ENCODE measurements at places on chromosomes 6 and 20. TPM values are rescaled to one million over a fixed set of nuclear protein-coding genes. Genes with fewer than 3 reads are reported as not detected.

DNA sequence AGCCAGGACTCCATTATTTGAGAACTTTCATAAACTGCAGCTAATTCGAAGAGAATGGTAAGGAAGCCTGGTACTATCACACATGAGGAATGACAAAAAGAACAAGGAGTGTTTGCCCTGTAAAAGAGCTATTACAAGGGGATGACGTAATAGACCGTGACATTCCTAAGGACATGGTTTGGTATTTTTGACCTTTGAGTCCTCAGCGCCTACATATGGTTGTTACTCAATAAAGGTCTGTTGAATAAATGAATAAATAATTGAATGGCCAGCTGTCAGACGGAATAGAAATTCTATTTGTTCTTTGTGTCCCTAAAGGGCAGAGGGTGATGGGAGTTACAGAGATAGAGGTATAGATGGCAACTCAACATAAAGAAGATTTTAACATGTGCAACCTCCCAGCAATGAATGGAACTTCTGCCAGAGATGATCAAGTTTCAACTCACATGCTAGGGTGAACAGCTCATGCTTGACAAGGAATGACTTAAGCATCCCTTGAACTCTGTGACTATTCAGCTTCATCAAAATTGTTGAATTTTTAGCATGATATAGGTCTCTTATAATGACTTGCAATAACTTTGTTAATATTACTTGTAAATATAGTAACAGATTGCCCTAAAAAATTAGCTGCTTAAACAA is 115.4 kb downstream of the TENT5A start:
- H3K36me3 ChIP-seq: no peaks in the 10 kb centered on the region
- H3K27ac ChIP-seq: no peak overlapping the region
- no peaks in the 10 kb centered on the region for H3K4me1 ChIP-seq
- H3K27me3 ChIP-seq: no peaks in the 10 kb centered on the region

- H3K36me3 ChIP-seq: no peaks in the 10 kb centered on the region
- H3K27me3 ChIP-seq: no peaks in the 10 kb centered on the region
- peak overlapping the region; percentile 4 for H3K4me3 ChIP-seq
- H3K27ac ChIP-seq: peak overlapping the region; percentile 84
- peaks cover 19% of the 10 kb centered on the region for H3K4me1 ChIP-seq
Measured at GRCh38 chr6:11769811-11770545, 8.6 kb downstream of the ADTRP start.

GRCh38 chr20:18983796-18984195 is 170.2 kb downstream of the SCP2D1 start:
- H3K4me3 ChIP-seq: no peak overlapping the region
- no peaks in the 10 kb centered on the region for H3K27me3 ChIP-seq
- no peak for DNase-seq
- peaks cover 9% of the 10 kb centered on the region for H3K4me1 ChIP-seq

DNA sequence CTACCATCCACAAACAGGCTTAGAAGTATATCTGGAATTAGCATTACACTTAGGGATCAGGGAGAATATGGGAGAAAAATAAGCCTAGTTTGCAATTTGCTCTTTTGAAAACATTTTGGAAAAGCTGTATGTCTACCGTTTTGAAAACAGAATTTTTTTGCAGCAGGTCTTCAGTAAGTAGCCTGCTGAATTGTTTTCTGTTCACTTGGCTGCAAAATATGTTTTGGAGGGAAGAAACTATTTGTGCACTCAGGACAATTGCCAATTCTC is 39.6 kb downstream of the ILRUN start:
- DNase-seq: no peak
- H3K4me3 ChIP-seq: peak overlapping the region; percentile 60
- peaks cover 39% of the 10 kb centered on the region for H3K4me1 ChIP-seq

- no peak for DNase-seq
- no peaks in the 10 kb centered on the region for H3K36me3 ChIP-seq
- no peak overlapping the region for H3K27ac ChIP-seq
- H3K4me3 ChIP-seq: no peak overlapping the region
- H3K27me3 ChIP-seq: no peaks in the 10 kb centered on the region
Measured at GRCh38 chr6:42471142-42471541, 19.4 kb upstream of the TRERF1 start.

Gene ECT2L
- total RNA-seq: 0.17 TPM

GRCh38 chr6:56370127-56370540 is 122.8 kb upstream of the COL21A1 start:
- H3K27me3 ChIP-seq: no peaks in the 10 kb centered on the region
- H3K4me3 ChIP-seq: no peak overlapping the region
- DNase-seq: no peak

Gene SCGN
- total RNA-seq: 2.7 TPM

DNA sequence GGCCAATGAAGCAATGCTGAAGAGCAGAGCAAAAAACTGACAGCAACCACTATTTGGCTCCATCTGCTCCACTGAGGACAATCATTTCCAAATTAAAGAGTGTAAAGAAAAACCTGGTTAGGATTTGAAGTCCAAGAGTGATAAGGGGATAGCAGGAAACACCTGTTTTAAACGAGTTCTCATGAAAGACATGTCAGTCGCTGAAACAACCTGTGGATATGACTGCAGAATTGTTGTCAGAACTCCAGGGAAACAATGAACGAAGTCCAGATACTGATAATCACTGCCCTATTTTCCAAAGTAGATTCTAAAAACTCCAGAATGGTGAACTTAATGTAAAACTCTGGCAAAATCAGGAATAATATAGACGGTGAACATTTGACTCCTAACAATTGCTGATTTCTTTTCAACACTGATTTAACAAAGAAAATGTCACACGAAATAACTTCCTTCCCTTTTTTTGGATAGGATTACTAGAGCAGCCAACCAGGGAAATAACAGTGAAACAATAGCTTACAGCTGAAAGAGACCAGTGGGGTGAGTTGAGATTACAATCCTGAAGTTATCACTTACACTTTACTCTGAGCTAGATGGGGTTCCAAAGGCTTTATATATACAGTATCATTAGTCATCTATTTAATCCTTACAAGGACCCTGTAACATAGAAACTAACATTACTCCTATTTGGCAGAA is 83.7 kb downstream of the ELOVL5 start:
- DNase-seq: no peak
- H3K27ac ChIP-seq: no peak overlapping the region
- H3K4me1 ChIP-seq: peaks cover 5% of the 10 kb centered on the region
- H3K36me3 ChIP-seq: peaks cover 70% of the 10 kb centered on the region

Gene SEL1L2
- not detected for total RNA-seq

DNA sequence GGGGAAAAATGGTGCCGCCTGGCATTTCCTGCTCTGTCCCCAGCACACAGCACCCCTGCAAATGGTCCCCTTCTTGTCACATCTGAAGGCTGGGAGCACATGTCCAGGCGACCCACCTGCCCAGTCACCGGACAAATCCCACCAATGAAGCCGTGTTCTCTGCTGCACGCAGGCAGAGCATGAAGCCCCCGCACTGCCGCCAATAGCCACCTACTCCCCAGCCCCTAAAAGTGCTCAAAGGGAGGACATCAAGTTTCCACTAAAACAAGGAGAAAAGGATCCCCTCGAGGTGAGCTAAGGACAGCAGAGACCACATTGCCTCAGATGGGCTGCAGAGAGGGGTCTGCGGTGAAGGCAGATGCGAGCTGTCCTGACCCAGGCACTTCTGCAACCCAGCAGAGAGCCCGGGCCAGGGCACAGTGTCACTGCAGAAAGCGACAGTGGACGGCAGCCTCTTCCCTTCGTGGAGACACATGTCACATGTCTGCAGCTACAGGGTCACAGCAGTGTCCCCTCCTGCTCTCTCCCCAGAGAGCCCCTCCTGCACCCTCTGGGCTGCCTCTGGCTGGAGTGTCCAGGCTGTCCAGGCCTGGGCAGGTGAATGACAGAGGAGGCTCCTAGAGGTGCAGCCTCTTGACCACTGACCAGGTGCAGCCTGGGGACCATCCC is 221.5 kb downstream of the PREX1 start:
- no peaks in the 10 kb centered on the region for H3K36me3 ChIP-seq
- no peak overlapping the region for H3K27ac ChIP-seq
- no peak overlapping the region for H3K4me3 ChIP-seq
- H3K27me3 ChIP-seq: no peaks in the 10 kb centered on the region

DNA sequence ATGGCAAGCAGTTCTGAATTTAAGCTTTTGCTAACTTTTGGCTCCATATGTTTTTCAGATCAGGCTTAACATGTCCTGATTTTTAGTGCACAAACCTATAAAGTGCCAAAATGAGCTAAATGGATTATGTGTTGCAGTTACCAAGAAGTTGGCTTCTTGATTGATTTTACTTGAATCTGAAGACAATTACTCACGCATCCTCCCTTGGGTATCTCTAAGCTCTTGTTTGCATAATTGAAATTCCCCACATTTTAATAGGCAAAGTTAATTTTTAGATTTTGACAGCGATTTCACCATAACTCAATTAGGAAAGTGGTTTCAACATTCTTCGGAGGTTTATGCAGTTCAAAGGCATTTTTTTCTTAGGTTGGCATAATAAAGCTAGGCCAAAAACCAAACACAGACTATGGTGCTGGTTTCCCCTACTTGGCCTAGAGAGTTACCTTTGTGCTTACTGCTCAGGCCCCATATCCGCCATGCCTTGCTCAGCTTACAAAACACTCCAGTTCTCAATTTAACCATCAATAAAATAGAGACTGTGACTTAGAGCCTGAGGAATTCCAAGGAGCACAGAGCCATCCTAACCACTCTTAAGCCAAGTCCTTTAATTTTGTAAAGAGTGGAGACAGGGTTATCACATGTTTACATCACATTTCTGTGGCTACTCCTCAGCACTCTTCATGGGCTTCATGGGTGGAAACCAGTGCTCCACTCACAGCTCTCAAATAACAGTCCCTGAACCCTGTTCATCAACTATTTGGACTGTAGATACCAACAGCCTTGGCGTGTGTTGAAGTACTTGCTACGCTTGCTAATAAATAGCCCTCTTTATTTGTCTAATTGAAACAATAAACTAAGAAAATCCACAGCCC is 32.1 kb downstream of the LAMA4 start:
- no peaks in the 10 kb centered on the region for H3K36me3 ChIP-seq
- no peaks in the 10 kb centered on the region for H3K27me3 ChIP-seq
- H3K27ac ChIP-seq: peak overlapping the region; percentile 87
- H3K4me3 ChIP-seq: no peak overlapping the region

GRCh38 chr6:17392978-17393891 is at the start of gene CAP2:
TSS of gene CAP2 (plus strand) at chr6:17393595. CDS start at chr6:17421556, 27,961 bp downstream.
- peak within 1 kb of the TSS; percentile 85 for H3K4me3 ChIP-seq
- H3K27me3 ChIP-seq: no peaks in the 10 kb centered on the region
- no peak for DNase-seq
- peaks cover 43% of the 10 kb centered on the region for H3K4me1 ChIP-seq
- peak within 1 kb of the TSS; percentile 96 for H3K27ac ChIP-seq

Gene TREM1
- total RNA-seq: 9.3 TPM

DNA sequence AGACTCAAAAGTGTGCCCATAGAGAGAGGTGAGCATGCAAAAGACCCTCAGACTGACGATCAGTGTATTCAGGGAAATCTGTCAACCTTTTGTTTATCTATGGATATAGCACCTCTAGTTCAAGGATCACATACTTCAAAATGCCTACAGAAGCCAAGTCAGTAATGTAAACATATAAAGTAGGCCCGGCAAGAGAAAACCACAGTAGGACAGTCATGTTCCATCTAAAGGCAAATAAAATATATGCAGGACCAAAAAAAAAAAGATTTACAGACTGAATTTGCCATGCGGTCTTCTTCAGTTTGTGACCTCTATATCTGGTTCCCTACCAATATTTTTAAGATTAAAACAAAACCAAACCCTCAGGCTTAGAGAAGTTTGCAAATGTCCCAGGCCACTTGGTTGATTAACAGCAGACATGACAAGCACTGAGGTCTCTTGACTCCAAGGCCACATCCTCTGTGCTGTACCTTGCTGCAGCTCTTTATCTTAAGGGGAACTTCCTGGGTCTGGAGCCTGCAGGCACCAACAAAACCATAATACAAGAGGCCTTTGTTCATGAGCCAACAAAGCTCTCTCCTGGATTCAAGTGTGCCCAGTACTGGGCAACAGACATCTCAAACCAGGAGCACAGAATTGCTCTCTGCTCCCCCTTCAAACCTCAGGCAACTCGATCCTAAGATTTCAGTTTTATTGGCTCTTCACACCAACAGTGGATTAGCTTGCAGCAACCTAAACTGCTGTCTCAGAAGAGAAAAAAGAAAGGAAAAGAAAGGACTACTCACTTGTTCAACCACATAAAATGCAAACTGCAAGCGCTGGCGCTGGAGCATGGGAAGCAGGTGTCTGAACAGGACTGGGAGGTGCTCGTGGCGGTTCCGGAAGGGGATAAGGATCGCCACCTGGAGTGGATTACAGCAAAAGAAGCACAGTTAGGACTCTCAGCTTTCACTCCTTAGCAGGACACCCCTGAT is 71.7 kb downstream of the B4GALT5 start:
- no peaks in the 10 kb centered on the region for H3K27me3 ChIP-seq
- H3K4me3 ChIP-seq: no peak overlapping the region
- H3K36me3 ChIP-seq: peaks cover 40% of the 10 kb centered on the region
- H3K4me1 ChIP-seq: no peaks in the 10 kb centered on the region
- no peak overlapping the region for H3K27ac ChIP-seq
- no peak for DNase-seq

DNA sequence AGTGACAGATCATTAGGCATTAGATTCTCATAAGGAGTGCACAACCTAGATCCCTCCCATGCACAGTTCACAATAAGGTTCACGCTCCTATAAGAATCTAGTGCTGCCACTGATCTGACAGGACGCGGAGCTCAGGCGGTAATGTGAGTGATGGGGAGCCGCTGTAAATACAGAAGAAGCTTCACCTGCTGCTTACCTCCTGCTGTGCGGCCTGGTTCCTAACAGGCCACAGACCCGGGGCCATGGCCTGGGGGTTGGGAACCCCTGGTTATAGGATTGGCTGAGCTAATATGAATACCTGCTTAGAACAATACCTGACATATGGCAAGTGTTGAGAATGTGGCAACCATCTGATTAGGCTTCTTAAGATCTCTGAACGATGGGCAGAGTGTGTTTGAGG is 2.4 kb downstream of the PNPLA1 start:
- peaks cover 33% of the 10 kb centered on the region for H3K27me3 ChIP-seq
- no peak overlapping the region for H3K27ac ChIP-seq
- H3K36me3 ChIP-seq: no peaks in the 10 kb centered on the region
- no peaks in the 10 kb centered on the region for H3K4me1 ChIP-seq
- no peak for DNase-seq

- H3K4me1 ChIP-seq: peaks cover 33% of the 10 kb centered on the region
- no peak overlapping the region for H3K4me3 ChIP-seq
- peak overlapping the region; percentile 74 for H3K27ac ChIP-seq
- H3K27me3 ChIP-seq: no peaks in the 10 kb centered on the region
- peak; percentile 96 for DNase-seq
Measured at GRCh38 chr6:4460586-4461475, 315.4 kb upstream of the CDYL start.

Gene TAF8
- total RNA-seq: 30.5 TPM

GRCh38 chr6:100671740-100672139 is 207.0 kb upstream of the SIM1 start:
- no peak overlapping the region for H3K27ac ChIP-seq
- no peaks in the 10 kb centered on the region for H3K4me1 ChIP-seq
- no peak for DNase-seq
- no peaks in the 10 kb centered on the region for H3K36me3 ChIP-seq
- H3K27me3 ChIP-seq: no peaks in the 10 kb centered on the region

Data from esophagus muscularis mucosa (tissue), 4 donors.